Mucosa of descending colon (tissue), 3 donors: ENCODE measurements at places on chromosomes 4 and X. TPM values are rescaled to one million over a fixed set of nuclear protein-coding genes. Genes with fewer than 3 reads are reported as not detected.

DGKK gene
- not detected for total RNA-seq

EXOC1 gene
- 37.4 TPM for total RNA-seq

AR gene
- 4.6 TPM for total RNA-seq

CCKAR gene
- 0.44 TPM for total RNA-seq

ITM2A gene
- total RNA-seq = 14.5 TPM

ARX gene
- total RNA-seq = 0.13 TPM

UGT2B11 gene
- 0.26 TPM for total RNA-seq

DNAAF6 gene
- not detected for total RNA-seq

MAP9 gene
- total RNA-seq = 11.7 TPM

SLC2A9 gene
- total RNA-seq = 8.9 TPM

CLGN gene
- total RNA-seq = 1.5 TPM

CTAG2 gene
- not detected for total RNA-seq

GRCh38 chrX:68835104-68835442 lies 6.3 kb downstream of the EFNB1 start:
- DNase-seq = no peak

DNA sequence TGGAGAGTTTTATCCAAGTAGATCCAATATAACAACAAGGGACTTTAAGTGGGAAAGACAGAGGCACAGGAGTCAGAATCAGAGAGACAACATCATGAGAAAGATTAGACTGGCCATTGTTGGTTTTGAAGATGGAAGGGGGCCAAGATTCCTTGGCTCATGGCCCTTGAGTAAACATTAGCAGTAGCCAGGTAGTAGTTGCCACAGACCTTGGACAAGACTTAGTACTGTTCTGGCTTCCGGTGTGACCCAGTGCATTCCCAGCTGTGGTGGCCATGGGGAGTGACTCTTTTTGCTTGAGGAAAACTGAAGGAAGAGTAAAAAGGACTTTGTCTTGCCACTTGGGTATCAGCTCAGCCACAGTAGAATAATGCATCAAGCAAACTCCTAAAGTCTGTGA lies 462.2 kb upstream of the CPXCR1 start:
- no peak for DNase-seq

- no peak for DNase-seq
Measured at GRCh38 chr4:186241616-186242015, 14.3 kb downstream of the KLKB1 start.

DNA sequence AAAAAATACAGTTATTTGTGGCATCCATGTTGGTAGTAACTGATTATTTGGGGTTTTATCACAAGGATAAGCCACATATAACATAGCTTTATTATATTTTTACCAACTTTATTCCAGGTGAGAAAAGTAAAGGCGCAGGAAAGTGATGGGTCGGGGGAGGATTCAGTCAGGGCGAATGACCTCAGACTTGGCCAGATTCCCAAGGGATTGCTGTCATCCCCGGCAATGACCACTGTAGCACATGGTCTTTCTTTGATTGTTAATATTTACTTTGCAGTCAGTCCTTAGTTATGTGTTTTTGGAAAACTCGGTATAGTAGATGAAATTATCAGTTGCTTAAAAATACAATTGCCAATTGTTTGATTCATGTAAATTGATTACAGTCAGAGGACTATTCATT lies 17.6 kb downstream of the GRIA3 start:
- DNase-seq = no peak

GRCh38 chr4:15797320-15797719 lies 19.2 kb downstream of the CD38 start:
- no peak for DNase-seq

GRCh38 chr4:59180969-59181368 lies 2019.2 kb upstream of the ADGRL3 start:
- no peak for DNase-seq

- DNase-seq = no peak
Measured at GRCh38 chr4:144948009-144948408, 150.0 kb downstream of the ANAPC10 start.

DNA sequence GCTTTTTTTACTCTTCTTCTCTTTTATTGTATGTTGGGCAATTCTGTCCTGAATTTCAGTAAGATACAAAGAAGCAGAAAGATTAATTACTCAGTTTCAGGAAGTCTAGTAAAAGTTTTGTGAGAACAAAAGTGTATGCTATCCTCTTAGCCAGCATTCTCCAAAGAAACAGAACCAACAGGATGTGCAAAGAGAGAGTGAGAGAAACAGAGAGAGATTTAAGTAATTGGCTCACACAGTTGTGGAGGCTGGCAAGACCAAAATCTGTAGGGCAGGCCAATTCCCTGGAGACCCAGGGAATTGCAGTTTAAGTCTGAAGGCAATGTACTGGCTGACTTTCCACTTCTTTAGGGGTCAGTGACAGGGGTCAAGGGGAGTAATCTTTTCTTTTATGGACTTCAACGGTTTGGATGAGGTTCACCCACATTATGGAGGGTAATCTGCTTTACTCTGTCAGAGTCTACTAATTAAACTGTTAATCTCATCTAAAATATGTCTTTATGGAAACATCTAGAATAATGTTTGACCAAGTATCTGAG lies 59.2 kb upstream of the SLC39A8 start:
- DNase-seq = no peak

DNA sequence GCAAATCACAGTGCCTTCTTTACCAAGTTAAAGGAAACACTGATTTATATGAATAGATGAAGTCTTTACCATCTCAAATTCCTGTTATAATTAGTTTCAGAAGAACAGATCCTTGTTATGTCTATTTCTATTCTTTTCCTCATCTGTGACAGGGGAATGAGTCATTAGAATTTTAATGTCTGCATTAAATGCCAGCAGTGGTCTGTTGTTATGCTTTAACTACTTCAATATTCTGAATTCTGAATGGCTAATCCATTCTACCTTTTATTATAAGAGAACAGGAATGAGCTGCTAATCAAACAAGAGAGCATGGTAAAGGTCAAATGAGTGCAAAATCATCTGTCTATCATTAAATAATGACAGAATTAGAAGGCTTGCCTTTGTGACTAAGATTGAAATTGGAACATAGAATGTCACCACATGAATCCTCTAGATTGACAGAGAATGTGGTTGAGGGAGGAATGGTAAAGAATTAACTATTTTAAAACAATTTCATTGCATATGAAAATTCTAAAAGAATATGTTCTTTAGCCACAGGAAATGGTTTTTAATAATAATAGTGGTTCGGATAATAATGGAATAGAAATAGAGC lies 935.5 kb downstream of the ADGRL3 start:
- no peak for DNase-seq

GRCh38 chrX:134520860-134521390 lies 61.0 kb downstream of the HPRT1 start:
- DNase-seq = peak; percentile 52

DNA sequence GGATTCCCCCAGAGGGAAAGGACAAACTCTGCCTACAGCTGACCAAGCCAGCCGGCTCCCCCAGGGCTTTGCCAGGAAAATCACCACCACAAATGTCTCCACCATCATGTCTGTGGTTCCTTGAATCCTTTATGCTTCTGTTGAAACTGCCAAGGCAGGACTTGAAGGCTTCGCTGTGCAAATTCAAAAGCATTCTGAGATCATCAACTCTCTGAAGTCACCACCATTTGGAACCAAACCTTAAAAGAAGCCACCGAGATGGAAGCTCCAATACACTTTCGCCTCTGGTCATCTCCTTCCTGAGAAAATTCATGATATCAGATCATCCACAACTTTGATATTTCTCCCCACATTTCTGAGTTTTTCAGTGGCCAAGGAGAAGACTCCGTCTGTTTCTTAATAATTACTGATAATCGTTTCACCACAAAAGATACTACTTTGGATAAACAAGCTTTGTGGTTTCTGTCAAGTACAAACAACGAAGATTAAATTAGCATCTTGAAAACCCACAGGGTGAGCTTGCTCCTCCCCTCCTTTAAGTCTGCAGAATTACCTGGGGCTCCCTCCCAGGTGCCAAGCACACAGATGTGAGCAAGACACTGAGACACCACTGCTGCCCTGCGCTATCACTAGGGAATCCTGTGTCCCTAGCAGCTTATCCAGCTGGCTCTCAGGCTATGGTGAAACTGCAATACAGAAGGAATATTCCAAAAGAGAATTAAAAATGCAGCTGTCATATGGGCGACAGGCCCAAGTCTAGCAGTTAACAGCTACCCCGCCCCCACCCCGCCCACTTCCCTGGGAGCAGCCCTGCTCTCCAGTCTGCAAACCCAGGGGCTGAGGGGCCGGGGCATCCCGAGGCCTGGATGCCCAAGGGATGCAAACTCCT lies 125.0 kb upstream of the TBL1X start:
- DNase-seq = peak; percentile 43

DNA sequence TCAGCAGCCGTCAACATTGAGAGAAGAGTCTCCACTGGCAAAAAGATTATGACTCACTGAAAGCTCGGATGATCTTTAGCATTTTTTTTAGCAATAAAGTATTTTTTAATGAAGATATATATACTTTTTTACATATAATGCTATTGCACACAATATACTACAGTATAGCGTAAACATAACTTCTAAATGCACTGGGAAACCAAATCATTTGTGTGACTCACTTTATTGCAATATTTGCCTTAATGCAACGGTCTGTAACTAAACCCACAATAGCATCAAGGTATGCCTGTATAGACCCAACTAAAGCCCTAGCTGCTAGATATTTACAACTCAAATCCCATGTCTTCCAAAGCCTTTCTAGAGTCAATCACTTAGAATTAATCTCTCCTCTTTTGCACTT lies 52.3 kb upstream of the EDNRA start:
- DNase-seq = no peak

- no peak for DNase-seq
Measured at GRCh38 chr4:567457-568350, 8.4 kb downstream of the TMEM271 start.

DNA sequence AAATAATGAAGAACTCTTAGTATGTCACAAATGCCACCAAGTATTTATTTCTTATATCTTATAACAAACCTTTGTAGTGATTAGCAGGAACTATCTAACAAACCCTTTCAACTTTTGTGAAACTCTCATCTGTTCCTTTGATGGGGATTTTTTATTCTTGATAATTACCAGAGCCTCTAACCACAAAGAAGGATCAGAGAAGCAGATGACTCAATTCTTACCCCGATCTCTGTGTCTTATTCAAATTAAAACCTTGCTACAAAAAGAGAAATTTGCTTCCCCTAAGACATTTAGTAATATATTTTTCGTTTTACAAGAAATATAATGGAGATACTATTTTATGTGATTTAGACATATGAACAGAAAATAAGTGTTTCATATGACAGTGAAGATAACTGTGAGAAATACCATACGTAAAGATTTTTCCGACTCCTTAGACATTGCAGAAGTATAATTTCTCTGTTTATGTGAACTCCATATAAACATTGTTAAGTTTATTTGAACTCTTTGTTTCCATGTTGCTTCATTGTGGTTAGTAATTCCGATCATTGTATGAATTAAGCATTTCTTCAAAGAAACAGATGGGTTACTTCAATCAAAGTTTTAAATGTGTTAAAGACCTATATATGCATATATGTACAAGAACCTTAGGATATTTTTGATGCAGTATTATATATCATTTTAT lies 205.4 kb downstream of the CFAP299 start:
- DNase-seq = no peak

DNA sequence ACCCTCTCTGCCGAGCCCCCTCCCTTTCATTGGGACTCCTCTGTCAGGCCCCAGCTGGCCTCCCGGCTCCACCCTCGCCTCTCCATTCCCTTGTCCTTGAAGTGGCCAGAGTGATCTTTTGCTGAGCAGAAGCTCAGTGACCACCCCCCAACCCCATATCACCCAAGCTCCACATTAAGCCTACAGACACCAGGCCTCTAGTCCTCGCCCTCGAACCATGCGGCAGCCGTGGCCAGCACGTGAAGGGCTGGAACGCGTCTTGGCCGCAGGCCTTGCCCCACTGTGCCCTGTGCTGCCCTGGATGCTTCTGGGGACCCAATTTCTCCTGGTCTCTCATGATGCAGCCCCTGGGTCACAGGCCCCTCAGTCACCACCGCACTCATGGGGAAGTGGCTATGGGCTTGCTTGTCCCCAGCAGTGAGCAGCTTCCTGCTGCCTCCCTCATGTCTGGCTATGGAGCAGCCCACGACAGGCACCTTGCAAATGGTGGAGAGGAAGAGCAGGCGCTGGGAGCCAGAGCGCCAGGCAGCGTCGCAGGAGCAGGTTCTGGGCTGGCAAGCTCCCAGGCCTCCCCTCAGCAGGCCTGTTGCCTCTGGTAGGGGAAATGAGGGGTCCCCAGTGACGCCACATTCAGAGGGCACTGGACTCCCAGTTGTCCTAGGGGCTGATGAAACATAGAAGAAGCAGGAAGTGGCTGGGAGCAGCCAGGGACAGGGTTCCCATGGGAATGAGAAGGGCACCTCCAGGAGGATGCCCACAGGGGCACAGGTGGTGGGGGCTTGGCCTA lies 757 bp upstream of the SRPK3 start:
- DNase-seq = no peak

GRCh38 chr4:169047956-169048355 lies 37.9 kb upstream of the CBR4 start:
- no peak for DNase-seq

DNA sequence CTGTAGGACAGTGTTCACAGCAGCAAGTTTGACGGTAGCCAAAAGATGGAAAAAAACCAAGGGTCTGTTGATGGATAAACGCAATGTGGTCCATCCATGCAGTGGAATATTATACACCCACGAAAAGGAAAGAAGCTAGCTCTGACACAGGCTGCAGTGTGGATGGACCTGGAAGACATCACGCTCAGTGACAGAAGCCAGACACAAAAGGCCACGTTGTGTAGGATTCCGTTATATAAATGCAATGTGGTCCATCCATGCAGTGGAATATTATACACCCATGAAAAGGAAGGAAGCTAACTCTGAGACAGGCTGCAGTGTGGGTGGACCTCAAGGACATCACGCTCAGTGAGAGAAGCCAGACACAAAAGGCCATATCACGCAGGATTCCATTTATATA lies 105.5 kb upstream of the SHOX start:
- DNase-seq = no peak

GRCh38 chr4:187470061-187470460 lies 525.5 kb upstream of the ZFP42 start:
- DNase-seq = no peak

DNA sequence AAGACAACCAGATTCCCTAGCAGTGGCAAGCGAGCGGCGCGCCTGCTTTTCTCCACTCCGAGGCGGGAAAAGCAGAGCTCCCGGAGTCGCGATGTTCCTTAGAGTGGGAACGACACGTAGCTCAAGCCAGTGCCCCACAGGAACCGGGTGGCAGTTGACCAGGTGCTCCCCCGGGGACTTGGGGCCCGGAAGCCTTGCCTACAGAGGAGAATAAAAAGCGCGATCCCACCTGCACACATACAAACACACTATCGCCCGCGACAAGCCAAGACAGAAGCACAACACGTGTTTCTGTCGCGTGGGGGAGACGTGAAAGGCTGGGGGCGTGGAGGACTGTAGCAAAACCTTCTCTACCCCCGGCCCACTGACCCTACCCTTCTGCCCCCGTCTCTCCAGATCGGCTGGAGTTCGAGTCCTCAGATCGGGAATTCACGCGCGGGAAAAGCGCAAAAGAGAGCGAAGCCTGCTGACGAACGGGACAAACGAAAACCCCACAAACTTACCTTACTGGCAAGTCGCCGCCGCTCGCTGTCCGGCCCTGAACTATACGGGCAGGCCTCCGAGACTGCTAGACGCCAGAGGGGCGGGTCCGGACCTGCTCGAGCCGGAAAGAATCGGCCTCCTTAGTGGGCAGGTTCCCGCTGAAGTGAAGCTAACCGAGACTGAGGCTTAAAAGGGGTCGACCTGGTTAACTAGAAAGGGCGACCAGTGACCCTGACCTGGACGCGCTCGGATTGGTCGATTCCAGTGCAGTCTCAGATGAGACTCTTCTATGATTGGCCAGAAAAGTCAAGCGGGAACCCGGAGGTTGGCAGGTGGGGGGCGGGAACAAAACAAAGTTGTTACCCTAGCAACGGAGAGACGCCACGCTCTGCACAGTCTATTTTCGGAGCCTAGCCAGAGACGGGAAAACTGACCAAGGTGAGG lies at the start of the genes DNAAF6 and NUP62CL:
TSS of gene DNAAF6 (plus strand) at position 842 of the 927 bp plus-strand sequence. CDS start 6,265 bp downstream, outside the sequence.
TSS of gene NUP62CL (minus strand) at position 664 of the 927 bp plus-strand sequence. CDS start 31,287 bp downstream, outside the sequence.
- DNase-seq = peak; percentile 71
